ENCODE measurements at places on chromosomes 1 and 21.
A peak's percentile ranks its signal among the peaks of the same experiment; 100 is the strongest.

DNA sequence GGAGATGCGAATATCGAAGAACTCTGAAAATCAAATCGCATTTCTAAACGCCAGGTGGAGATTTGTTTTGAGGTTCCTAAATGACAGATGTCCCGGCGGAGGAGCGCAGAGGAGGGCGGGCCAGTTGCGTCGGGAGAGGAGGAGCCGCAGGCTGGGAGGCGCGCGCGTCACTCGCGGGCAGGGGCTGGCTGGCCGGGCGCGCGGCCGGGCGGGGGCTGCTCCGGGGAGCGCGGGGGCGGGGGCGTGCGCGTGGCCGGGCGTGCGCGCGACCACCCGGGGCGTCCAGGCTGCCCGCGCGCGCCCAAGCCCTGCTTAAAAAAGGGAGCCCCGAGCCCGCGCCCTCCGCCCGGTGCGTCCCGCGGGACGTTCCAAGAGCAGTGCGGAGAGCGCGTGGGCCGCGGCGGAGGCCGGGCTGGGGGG lies 47.3 kb downstream of the H3-3A start:
- DNase-seq, result peak; percentile 59

GRCh38 chr1:226749467-226749866 lies 10.4 kb upstream of the ITPKB start:
- no peak for DNase-seq

DNA sequence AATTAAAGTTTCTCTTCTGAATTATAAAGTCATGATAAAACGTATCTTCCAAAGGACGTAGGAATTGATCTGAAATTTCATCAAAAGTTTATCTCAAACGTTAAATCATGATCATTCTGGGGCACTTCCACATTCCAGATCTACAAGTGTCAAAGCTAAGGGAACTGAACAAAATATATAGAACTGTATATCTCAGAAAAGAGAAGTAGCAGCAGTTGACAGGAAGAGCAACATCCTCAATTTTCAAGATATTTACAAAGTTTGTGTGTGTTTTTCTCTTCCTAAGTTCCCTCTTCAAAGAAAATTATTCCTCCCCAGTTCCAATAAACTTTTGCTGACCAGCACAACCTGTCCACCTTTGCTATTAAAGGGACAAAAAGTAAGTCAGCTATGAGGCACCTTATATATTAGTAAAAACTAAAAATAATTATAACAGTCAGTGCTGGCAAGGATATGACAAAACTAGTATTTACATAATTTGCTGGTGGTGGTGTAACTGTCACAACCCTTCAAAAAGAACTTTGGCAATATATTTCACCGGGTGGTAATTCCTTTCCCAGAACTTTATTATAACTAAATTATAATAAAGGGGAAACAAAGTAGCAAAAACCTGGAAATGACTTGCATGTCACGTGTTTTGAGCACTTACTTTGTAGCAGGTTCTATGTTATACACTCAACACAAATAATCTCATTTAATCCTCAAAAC lies 38.5 kb upstream of the EYA3 start:
- DNase-seq, result no peak

DNA sequence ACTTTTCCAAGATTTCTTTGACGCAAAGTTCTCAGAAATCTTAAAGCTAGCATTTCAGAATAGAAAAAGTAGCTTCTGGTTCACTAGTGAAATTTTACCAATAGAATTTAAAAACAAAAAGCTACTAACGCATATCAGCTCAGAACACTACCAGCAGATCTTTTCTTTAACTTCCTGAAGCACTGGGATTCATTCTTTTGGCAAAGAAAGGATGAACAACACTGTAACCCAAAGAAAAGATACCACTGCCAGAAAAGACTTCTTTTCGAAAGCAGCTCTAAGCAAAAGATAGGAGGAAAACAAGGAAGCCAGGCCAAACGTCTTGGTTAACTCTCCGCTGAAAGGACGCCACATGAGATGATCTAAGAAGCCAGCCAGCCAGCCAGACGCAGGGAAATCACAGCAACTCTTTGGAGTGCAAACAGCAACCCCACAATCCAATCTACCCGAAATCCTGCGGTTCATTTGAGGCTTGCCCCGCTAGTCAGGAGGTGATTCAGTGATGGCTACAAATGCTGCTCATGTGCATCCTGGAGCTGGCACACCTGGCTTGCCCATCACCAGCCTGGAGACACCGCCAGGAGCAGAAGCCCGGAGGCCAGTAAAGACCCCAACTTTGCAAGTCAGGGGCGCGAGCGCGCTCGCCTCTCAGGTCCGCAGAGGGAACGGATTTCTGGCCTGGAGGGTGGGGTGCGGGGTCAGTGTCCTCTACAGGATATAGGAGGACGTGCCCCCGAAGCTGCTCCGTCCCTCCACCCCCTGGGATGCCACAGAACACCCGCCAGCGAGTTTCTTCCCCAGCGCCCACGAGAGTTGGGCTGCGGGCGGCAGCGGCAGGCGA lies 812 bp downstream of the NBPF1 start:
- DNase-seq, result no peak

GRCh38 chr1:204962742-204963632 lies 80.0 kb upstream of the CNTN2 start:
- no peak for DNase-seq

DNA sequence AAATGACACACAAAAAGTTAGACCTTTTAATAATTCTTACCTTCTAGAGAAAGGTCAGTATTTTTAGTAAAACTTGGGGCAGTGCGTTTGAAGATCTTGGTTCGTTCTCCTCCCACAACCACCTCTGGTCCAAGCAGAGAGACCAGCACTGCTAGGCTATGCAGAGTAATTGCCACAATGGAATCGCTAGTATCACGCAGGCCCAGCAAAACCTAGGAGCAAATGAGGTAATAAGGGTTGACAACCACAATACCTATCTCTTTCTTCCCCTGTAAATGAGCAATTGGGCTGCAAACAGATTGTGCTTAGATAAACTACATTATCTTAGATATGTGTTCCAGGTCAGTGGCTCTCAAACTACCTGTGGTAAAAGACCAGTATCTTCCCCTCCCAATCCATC lies 34.7 kb downstream of the SCYL3 start:
- no peak for DNase-seq

DNA sequence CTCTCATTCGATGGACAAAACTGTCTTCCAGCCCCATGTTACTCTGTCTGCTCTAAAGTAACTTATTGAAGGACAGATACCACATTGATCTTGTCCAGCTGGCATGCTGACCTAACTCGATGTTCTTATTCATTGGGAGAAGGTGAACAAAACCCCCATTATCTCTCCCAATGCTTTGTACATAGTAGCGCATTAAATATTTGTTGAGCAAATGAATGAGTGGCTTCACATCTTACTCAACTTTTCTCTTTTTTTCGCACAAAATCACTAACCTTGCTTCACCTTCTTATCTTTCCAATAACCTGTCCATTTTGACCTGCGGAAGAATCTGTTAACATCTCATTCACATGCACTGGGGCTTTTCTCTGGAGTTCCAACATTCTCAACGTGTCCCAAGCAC lies 18.3 kb downstream of the MAB21L3 start:
- no peak for DNase-seq

DNA sequence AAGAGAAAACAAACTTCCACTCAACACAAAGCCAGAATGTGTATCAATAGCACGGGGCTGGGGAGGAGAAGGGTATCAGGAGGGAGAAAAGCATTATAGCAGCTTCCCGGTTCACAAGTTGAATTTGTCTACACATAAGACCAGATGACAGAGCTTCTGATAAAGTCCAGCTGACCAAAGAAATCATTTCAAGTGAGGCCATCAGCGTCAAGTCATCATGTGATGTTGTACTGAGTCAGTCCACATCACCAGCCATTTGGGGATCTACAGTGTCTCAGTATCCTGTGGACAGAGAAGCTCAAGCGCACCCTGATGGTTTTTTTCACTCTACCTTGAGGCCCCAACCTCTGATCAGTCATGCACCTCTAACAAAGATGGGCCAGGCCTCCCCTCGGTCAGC lies 33.0 kb downstream of the SETD4 start:
- DNase-seq, result no peak

GRCh38 chr21:44533121-44533890 lies 6.7 kb downstream of the KRTAP10-1 start:
- DNase-seq, result no peak

DNA sequence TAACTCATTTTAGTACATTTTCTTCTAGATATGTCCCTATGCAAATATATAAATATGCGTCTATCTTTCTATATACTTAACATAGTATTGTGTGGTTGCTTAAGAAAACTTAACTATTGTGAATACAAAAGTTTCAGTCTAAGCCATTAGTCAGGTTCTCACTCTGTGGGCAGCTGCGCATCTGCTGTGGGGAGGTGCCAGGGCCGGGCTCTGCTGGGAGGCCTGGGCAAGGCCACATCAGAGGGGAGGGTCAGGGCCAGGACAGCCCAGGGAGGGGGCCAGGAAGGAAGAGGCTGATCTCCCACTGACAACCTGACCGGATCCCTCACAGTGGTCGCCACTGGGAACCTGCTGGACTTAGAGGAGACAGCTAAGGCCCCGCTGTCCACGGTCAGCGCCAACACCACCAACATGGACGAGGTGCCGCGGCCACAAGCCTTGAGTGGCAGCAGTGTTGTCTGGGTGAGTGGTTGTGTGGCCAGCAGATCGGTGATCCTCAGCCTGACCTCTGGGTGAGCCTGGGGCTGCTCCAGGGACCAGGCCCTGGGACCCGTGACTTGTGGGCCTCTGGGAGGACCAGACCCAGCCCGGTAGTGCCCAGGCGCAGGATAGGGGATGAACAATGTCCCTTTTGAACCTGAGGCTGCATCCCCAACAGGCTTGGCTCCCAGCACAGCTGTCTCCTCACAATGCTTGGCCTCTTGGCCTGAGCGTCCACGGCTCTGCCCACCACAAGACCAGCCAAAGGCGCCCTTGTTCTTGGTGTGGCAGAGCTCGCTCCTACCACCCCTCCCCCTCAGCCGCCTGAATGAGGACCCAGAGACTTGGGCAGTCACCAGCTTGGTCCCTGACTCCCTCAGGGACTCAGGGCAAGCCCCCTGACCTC lies 20.2 kb downstream of the LDLRAP1 start:
- DNase-seq, result no peak

- DNase-seq, result no peak
Measured at GRCh38 chr1:15748264-15748663, 6.0 kb downstream of the TMEM82 start.

DNA sequence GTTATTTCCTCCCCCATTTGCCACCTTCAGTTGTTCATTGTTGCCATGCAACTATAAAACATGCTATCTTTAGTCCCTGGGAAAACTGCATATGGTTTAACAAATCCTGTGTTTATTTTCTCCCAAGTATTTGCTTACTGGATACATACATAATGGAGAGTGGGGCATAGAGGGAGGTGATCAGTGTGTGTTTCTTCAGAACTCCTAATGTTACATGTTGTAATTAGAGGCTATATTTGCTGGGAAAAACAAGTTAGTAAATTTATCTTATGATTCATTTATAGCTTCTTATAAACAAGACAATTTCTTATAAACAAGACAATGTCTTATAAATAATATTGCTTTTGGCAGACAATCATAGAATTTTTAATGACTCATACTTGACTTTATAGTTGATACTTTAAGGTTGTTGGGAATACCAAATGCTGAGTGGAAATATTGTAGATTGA lies 7.3 kb upstream of the GIPC2 start:
- DNase-seq, result no peak

DNA sequence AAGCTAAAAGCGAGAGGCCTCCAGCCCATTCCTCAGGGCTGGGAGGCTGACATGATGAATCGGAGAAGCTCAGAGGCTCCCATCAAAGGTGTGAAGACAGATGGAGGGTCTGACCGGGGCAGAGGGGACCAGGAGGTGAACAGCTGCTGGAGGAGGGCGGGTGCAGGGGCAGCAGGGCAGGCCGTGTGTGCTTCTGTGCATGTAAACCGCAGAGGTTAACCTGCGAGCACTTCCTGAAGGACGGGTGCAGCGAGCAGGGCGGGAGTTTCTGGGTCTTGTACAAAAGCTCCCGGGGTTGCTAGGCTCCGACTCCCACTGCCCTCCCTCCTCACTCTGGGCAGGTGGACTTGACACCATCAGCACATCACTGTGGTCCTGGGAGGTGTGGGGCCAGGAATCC lies 75.2 kb downstream of the PAX7 start:
- no peak for DNase-seq

- DNase-seq, result no peak
Measured at GRCh38 chr1:64855557-64855956, 110.7 kb downstream of the RAVER2 start.

DNA sequence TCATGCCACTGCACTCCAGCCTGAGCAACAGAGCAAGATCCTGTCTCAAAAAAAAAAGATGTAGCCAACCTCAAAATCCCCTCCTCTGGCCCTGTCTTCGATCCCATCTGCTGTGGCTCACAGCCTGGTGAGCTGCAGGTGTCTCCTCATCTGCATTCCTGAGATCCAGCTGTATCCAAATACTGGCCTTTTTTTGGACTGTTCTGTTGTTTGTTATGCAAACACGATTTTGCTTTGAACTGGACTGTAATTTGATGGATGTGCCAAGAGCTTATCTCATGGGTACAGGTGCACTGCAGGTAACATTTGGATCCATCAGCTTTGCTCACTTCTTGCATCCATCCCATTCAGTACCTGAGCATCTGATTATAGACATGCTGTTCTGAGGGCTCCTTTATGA lies 14.1 kb upstream of the FAM43B start:
- no peak for DNase-seq

DNA sequence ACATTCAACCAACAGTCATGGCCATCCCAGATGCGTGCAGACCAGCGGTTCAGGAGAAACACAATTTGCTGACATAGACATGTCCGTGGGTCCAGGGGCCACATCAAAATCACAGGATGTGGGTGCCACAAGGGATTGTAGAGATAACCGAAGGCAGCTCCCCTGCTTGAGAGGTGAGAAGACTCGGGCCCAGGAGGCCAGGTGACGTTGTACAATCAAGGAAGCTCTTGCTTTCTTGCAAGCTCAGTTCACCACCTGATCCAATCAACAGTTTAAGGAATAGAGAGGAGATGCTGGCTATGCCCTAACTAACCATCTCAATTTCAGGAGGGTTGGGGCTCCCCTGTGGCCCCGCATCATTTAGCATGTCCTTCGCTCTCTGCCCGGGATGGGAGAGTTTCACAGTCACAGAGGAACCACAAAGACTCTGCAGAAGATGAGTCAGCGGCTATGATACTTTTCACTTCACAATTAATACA lies 19.5 kb downstream of the UBASH3A start:
- DNase-seq, result no peak

DNA sequence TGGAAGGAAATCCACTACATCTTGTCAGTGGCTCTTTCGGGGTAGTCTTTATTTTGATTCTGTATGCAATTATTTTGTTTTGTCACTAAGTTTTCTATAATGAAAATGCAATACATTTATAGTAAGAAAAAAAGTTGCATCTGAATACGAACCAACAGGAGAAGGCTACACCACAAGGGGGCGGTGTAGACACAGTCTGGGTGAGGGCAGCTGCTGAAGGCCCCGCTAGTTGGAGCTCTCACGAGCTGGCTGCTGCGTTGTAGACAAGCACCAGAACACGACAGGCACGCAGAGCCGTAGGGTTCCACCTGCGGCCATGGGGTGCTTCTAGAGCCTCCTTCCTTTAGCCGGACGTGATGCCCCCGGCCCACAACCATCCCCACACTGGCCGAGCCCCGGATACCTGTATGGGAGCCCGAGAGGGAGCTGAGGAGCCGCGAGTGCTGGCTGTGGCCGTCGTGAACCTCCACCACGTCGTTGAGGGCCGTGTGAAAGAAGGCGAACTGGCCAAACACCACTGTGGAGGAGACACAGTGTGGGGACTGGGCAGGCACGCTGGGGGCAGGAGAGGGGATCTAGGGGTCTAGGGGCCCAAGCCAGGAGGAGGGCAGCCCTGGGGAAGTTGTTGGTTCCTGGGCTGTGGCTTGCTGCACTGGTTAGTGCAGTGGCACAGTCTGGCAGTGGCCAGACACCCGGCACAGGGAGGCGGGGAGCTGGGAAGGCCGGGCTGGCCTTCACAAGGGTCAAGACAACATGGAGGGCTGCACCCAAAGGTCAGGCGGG lies 160.8 kb downstream of the ZSCAN20 start:
- DNase-seq, result peak; percentile 83

- DNase-seq, result no peak
Measured at GRCh38 chr1:180363246-180363995, 133.4 kb downstream of the LHX4 start.

Data from stimulated activated CD8-positive, alpha-beta memory T cell treated with anti-CD3 and anti-CD28 coated beads, Interleukin-7, amount 100 ng/mL, for 24 hours (primary cell).